ENCODE measurements at places on chromosomes 7 and 10.

DNA sequence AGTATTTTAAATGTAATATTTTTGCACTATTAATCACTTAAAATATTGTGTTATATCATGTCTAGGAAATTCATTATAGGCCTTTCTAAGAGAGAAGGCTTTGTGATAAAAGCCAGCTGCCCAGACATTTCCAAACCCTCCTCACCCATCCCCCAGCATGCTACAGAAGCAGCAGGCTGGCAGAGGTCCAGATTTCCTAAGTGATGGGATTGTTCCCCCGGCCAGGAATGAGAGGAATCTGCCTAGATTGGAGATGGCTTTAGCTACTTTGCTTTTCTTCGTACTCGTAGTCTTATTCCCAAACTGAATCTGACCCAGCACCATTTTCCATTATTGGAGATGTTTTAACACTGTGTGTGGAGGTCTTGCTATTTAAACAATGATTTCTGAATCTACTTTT is 29.4 kb downstream of the CDK14 start:
- no peak for DNase-seq

- DNase-seq = no peak
These were observed 8.7 kb downstream of the WBP1L start for GRCh38 chr10:102752266-102752930.

GRCh38 chr7:78438433-78438832 is 639.9 kb downstream of the PHTF2 start:
- no peak for DNase-seq

- no peak for DNase-seq
These were observed 17.1 kb downstream of the COL13A1 start for GRCh38 chr10:69818676-69819239.

DNA sequence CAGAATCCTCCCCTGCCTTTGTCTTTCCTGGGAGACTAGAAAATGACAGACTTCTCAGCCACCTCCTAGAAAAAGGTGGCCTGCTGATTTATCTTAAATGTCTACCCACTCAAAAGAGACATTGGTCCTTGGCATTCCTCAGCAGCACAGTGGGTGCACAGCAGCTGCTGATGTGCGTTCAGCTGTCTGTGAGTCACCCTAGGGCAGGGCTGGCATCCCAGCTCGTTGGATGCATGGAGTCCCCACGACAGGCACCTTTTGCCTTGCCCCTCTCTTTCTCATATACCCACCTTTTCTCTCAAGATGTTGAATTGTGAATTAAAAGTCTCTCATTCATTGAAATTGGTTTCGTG is 113.0 kb downstream of the DOCK1 start:
- no peak for DNase-seq

DNA sequence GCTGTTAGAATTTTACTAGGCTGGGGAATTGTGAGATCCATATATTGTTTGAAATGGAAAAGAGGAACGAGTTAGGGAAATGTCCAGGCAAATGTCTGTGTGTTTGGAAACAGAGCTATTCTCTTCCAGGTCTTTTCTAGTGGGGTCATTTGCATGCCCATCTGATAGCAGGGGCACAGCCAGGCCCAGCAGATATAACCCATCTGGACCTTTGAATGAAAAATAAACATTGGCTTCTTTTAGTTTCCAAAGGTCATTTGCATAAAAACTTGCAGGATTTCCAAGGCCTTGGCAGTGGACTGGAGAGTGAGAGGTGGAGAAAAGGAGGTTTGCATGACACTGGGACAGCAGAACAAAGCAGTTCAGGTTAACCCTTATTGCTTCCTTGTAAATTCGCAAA is 188.0 kb upstream of the GPR26 start:
- DNase-seq = no peak

GRCh38 chr7:148042935-148043631 is 547.5 kb upstream of the C7orf33 start:
- DNase-seq = no peak

DNA sequence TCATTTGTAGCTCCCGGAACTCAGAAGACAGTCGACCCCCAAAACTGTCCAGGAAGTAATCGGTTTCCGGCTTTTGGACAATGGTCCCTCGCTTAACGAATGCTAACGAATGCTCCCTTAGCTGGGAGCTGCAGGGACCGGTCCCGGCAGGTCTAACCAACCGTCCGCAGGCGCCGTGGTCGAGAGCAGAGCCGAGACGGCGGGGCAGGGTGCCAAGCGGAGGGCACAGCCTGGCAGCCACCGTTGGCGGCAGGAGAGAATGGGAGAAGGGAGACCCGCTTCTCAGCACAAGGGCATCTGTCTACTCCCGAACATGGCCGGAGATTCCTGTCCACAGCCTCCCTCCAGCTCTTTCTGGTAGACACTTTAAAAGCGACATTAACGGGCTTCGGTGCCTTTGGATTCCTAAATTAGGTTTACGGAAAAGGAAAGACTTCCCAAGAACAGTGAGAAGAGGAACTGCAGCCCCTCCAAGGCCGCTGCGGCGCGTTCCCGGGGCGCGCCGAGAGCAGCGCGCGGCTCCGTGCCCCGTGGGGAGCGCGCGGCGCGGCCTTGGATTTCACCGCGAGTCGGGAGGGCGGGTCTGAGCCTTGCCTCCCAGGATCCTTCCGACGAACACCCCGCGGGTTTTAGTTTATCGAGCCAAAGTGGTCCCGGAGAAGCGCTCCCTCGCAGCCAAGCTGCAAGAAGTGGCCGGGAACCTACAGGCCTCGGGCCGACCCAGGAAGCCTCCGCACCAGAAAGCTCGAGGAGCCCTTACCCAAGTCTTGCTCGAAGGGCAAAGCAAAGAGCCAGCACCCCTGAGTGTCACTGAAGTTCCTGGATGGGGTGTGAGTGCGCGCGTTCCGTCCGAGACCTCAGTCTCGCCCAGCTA is 3.6 kb upstream of the TBX20 start:
- no peak for DNase-seq

Measured in GM13976 (cell line).